Posterior cingulate gyrus (tissue), 11 donors: ENCODE measurements at places on chromosomes 4 and X.

DNA sequence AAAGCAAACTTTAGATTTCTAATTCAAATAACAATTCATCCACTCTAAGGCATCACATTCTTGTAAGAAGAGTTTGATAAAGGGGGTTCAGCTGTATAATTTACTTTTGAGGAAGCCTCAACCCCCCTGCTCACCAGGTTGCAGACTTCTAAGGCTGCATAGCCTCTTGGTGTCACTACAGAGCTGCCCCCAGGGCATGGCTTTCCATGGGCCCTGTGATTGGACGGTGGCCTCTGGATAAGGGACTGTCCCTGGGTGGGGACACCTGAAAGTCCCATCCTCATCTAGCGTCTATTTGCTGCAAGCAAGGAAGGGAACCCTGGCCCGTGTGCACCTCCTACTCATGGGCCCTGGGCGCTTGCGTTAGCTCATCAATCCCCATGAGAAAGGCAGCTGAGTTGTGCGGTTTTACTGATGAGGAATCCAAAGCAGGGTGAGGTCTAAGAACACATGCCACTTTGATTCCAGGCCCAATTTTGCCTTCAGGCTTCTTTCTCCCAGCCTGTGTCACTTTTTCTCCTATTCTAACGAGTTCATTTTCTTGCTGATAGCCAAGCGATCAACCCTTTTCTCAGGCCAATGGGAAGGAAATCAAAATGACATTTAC is 51.8 kb downstream of the SCML1 start:
- no peak for DNase-seq

GRCh38 chrX:131762802-131763234 is 218.9 kb downstream of the OR13H1 start:
- no peak for DNase-seq

- no peak for DNase-seq
Measured at GRCh38 chr4:97525236-97525635, 618.0 kb downstream of the STPG2 start.

GRCh38 chr4:138555108-138555507 is 313.0 kb upstream of the SLC7A11 start:
- DNase-seq, result no peak

GRCh38 chr4:182715548-182715947 is 201.6 kb downstream of the DCTD start:
- DNase-seq, result no peak
